ENCODE measurements at places on chromosomes 6 and 20.

DNA sequence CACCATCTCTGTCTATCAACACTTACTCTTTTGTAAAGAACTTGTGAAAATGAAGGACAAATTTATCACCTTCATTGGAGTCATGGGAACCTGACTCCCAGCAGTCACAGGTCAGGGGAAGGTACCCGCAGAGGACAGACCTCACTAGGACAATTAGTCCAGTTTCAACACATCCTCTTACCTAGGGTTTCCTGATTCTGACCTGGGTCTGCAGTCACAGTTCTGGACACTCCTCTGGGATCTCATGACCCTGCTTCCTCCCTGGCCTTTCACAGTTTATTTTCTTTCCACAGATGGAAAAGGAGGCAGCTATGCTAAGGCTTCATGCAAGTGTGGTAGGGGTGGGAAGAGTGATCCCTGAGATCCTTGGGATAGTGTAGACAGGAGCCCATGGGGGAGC lies 15.7 kb downstream of the HLA-A start:
- DNase-seq: no peak

DNA sequence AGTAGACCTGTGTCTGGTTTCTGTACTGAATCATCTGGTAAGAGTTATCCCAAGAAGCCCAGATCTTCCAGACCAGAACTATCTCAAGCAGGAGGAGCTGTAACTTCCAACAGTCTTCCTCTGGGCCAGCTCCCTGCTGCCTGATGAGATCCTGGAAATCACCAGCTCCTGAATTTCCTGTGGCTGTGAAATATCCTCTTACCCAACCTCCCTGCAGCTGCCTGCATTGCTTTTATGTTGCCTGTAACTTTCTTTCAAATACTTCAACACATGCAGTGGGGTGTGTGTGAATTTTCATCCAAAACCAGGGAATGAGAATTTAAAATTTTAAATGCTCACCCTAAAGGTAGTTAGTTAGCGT lies 160.5 kb upstream of the LAMP5 start:
- peak; percentile 51 for DNase-seq

GRCh38 chr6:137571854-137572253 lies 77.7 kb upstream of the OLIG3 start:
- DNase-seq: peak; percentile 14

DNA sequence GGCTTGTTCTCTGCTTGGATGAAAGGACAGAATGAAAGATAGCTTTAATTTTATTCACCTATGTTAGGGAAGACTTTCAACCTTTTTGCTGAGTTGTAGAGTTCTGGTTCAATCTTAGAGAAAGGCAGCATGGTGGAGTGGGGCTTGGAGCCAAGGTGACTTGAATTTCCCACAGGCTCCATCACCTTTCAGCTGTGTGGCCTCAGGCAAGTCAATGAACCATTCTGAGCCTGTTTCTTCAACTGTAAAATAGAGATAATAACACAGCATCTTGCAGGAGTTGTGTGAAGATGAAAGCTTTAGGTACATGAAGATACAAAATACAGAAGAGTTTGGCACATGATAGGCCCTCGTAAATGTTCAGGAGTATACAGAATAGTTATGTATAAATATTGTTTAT lies 19.1 kb upstream of the DTNBP1 start:
- no peak for DNase-seq

GRCh38 chr20:60507087-60507694 lies 549.0 kb downstream of the CDH26 start:
- no peak for DNase-seq

All from fibroblast of villous mesenchyme (primary cell).